ENCODE measurements at places on chromosomes 11 and 22.

GRCh38 chr11:102430158-102430836 is 22.3 kb downstream of the TMEM123 start:
- no peak for DNase-seq

- no peak for DNase-seq
Observed at GRCh38 chr11:27839226-27839913, 139.1 kb upstream of the BDNF start.

- DNase-seq: no peak
Observed at GRCh38 chr22:25113316-25113721, 86.3 kb upstream of the CRYBB3 start.

GRCh38 chr11:22133776-22134175 is 59.1 kb upstream of the ANO5 start:
- no peak for DNase-seq

- no peak for DNase-seq
Observed at GRCh38 chr11:130124096-130124495, 35.5 kb upstream of the ST14 start.

- no peak for DNase-seq
Observed at GRCh38 chr11:103344886-103345285, 235.7 kb downstream of the DYNC2H1 start.

GRCh38 chr11:35997902-35998520 is 54.1 kb downstream of the LDLRAD3 start:
- DNase-seq: no peak

GRCh38 chr11:110071197-110071596 is 22.0 kb upstream of the ZC3H12C start:
- no peak for DNase-seq

DNA sequence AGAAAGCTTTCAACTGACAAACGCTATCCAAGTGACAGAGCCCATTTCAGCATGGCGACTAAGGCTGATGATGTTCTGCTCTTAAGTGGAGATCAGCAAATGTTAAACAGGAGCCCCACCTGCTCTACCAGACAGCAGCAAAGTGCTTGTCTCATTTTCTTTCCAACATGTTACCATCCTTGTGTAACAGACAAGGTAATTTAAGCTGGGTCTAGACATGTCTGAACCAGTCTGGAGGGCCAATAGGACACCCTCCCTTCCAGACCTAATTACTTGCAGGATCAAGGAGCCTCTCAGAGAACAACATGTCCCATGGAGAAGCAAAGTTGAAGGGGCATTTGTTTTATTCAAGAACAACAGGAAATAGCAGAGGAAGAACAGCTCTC is 3.9 kb upstream of the LMO2 start:
- DNase-seq: no peak

- no peak for DNase-seq
Observed at GRCh38 chr22:17794726-17795542, 20.7 kb upstream of the BID start.

DNA sequence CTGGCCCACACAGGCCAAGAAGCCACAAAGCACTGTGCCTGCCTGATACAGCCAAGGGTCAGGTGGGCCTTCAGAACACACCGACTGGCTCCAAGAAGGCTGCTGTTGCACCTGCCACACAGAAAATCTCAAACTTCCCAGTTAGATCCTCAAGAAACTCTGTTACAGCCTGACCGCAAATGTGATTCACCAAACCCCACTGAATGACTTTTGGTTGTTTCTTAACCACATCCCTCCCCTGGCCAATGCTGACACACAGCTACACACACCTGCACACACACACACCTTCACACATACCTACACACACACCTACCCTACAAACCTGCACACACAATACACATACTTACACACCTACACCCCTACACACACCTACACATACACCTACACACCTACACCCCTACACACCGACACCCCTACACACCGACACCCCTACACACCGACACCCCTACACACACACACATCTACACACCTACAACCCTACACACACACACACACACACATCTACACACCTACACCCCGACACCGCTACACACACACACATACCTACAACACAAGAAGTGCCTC is 31.5 kb downstream of the CDKN1C start:
- no peak for DNase-seq

DNA sequence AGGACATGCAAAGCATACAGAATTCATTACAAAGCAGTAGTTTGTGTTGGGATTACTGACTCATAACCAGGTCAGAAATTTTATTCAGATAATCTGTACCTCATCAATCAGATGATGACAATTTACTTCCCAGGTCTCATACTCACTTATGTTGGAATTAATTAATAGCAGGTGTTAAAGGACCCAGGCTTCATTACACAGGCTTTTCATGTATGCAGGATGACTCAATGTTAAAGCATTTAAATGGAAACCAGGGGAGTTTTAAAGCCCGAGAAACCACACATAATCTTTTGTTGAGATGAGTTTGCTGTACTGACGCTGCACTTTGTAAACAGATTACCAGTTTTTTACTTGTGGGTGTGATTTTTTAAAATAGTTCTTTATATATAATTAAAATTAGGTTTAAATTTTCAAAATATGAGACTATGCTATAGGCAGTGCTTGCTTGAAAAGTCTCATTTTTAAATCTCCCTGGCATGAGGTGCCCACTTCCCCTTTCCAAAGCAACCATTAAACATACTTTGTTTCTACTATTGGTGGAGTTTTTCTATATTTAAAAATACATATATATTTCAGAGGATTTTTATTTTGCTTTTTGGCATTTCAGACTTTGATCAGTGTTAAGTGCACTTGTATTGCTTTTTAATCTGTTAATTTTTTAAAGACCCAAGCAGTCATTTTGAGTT is 41.0 kb downstream of the CEP57 start:
- DNase-seq: no peak

DNA sequence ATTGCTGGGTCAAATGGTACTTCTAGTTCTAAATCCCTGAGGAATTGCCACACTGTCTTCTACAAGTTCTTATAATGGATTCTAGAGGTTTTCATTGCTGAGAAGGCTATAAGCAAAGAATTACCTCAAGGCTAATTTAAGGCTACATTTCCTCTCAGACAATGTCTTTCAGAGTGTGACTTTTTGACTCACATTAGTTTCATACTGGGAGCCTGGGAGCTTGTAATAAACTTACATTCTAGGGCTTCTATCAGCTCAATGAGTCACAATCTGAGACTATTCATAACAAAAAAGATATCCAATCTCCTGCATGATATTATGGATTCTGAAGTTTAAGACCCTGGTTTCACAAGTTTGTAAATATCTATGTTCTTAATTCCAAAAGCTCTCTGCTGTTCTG is 408.7 kb downstream of the LRRC4C start:
- DNase-seq: no peak

GRCh38 chr11:92300876-92301275 is 76.3 kb downstream of the FAT3 start:
- DNase-seq: no peak

DNA sequence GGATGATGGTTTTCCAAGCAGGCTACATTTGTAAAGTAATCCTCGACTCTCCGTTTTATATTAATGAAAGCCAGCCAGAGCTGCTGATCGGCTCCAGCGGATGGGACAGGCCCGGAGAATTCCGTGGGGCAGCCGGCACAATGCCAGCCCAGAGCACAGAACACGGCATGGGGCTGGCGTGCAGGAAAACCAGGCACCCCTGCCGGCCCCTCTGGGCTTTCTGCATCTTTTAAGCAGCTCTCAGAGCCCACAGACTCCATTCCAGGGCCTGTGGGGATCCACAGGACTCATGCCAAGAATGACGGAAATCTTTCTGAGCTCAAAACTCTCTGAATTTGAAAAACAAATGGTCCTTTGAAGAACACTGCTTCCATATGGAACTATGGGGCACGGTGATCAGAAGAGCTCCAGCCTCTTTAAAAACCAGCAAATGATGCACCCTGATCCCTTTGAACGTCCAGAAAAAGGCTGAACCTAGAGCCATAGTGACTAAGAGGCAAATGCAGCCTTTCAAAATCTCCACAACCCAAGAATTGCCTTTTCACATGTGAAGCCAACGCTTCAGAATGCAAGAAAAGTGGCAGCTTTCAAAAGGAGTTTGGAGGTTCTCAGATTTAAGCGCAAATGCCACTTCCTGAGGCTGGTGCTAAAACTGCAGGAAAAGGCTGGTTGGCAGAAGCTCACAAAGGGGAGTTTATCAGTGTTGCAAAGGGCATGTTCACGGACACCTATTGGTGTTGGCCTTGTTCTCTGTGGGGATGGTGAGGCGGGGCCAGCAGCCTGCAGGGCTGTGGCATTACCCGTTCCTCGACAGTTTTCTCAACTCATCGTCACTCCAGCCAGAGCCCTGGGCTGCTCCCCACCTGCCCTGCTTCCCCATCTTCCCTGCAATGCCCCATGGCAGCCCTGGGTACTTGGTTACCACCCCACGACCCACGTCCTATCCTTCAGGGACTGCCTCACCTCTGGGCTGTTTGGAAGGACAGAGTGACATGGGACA is 212.5 kb downstream of the CTTN start:
- no peak for DNase-seq

DNA sequence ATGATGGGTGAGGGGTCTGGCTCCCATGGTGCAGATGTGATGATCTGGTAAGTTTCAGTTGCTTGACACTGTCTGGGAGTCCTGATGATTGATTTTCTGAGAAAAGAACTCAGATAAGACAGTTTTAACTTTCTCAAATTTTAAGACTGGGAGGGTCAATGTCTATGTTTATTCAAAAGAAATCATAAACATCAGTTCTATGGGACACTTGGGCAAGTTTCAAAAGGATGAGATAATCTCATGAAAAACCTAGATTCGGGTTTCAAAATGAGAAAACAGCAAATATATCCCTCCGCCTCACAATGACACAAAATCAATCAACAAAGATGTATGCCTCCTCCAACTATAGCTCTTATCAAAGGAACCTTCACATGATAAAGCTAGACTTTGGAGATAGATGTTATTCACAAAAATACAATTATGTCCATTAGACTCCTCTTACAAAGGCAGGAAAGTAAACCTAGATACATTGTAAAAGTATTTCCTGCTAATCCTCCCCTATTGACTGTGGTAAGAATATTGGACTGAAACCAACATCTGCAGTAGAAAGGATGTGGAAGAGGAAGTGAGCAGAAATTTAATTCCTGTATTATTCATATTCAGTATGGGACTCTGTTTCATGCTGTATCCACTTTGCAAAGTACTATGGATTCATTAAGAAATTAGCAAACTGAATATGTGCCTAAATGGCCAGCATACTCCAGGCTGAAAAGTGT is 21.6 kb downstream of the SVIP start:
- no peak for DNase-seq

- DNase-seq: no peak
Observed at GRCh38 chr22:30830907-30831306, 136.2 kb downstream of the OSBP2 start.

DNA sequence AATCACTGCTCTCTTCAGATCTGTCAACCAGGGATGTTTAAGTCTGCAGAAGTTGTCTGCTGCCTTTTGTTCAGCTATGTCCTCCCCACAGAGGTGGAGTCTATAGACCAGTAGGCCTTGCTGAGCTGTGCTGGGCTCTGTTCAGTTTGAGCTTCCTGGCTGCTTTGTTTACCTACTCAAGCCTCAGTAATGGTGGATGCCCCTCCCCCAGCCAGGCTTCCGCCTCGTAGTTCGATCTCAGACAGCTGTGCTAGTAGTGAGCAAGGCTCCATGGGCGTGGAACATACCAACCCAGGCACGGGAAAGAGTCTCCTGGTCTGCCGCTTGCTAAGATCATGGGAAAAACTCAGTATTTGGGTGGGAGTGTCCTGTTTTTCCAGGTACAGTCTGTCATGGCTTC is 27.6 kb upstream of the CASP12 start:
- DNase-seq: no peak

DNA sequence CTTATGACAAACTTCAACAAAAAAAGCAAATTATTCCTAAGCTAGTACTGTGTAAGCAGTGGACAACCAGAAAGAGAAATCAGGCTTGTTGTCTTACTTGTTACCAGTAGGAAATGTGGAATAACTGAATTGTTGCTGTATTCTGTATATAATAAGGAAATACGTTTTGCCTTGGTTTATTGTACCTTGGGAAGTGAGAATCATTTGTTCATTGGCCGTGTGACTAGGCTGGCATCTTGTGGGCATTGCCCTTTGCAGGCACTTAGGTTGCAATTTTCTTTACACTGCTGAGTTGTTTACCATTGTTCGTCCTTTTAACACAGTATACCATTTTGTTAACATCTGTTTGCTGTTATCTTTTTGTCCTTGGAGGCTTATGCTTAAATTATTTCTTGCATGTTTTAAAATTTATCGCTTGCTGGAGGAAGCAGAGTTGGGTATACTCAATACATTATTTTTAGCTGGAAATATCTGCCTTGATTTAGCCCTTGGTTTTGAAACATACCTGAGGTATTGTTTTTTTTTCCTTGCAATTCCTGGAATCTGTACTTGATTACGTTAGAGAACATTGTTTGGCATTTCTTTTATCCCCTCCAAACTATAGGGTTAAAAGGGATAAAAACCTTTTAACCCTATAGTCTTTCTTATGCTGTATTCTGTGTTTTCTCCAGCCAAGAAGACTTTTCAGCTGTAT is 109.3 kb downstream of the DDX10 start:
- no peak for DNase-seq

- no peak for DNase-seq
Observed at GRCh38 chr11:86303257-86303656, 1.2 kb downstream of the HIKESHI start.

DNA sequence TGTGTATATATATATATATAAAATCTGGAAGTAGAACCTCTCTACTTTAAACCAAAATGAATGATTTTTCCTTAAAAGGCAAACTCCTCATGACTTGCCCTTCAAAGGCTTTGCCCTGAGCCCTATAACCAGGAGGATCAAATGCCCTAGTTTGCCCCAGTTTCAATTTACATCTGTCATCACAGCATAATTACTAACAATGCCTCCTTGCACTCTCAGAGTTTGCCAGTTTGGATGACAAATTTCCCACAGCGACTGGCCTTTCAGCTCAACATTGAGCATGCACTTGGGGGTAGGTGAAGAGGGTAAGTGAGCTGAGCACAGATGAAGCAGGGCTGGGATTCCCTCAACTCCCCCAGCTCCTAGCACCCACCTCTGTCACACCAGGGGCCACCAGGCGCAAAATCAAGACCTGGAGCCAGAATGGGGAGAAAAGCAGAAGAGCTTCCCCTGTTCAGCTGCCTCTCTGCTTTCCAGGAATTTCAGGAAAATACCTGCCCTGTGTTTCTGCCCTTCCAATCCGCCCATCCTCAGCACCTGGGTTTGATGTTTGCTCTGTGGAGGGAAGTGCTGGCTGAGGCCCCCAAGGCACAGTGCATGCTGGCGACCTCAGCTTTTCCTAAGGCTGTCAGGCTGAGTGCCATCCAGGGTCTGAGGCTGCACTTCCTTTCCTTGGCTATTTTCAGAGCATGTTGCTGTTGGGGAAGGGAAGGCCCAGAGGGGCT is 67.5 kb downstream of the ADAMTS15 start:
- DNase-seq: no peak

DNA sequence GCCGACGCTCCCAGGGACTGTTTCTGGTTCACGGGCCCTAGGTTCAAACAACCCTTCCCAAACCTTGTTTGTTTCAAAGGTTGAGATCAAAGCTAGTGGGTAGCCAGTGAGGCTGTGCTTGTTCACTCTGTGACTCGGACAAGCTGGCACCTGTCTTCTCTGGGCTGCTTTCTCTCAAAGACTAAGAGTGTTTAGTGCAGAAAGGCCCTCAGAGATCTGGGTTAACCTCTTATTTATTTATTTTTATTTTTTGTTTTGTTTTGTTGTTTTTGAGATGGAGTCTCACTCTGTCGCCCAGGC is 13.0 kb upstream of the MALAT1 start:
- no peak for DNase-seq

All from stimulated activated CD8-positive, alpha-beta memory T cell treated with anti-CD3 and anti-CD28 coated beads, Interleukin-12 subunit alpha, Interleukin-12 subunit beta, amount 100 ng/mL, for 4 hours (primary cell).